ENCODE measurements at places on chromosomes 12 and 14.
A peak's percentile ranks its signal among the peaks of the same experiment; 100 is the strongest.

DNA sequence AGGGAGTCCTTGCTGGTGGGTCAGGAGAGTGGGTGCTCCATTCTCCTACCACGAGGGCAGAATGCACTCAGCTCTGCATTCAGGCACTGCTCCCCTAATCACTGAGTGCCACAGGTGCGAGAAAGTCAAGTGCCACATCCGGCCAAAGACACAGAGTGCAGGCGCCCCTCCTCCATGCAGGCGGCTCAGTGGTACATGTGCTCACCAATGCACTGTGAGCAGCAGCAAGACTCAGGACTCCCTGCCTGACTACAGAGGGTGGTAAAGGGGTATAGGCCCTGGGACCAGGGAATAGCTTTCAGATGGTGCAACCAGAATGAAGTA is 32.9 kb downstream of the ZFYVE21 start:
- DNase-seq: no peak

- peak; percentile 74 for DNase-seq
Measured at GRCh38 chr12:19222558-19222957, 93.0 kb downstream of the PLEKHA5 start.

- no peak for DNase-seq
Measured at GRCh38 chr14:28755198-28755815, 11.3 kb upstream of the FOXG1 start.

- no peak for DNase-seq
Measured at GRCh38 chr12:112901271-112901670, 5.5 kb upstream of the OAS1 start.

- DNase-seq: no peak
Measured at GRCh38 chr12:89154743-89155499, 197.4 kb downstream of the DUSP6 start.

DNA sequence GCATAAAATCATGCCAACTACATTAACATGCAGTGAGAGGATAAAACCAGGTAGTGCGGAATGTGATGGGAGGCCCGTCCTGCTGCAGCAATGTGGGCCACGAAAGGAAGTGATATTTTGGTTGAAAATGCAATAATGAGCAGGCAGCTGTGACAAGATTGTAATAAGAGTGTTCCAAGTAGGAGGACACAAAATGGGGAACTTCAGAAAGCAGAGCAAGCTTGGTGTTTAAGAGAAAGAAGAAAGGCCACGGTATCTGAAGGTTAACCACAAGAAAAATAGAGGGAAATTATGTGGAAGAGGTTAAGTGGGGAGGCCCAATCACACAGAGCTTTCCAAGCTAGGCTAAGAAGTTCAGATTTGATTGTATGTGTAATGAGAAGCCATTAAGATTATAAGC is 34.3 kb downstream of the OVCH1 start:
- no peak for DNase-seq

GRCh38 chr12:6204533-6205143 is 4.4 kb downstream of the CD9 start:
- DNase-seq: no peak

DNA sequence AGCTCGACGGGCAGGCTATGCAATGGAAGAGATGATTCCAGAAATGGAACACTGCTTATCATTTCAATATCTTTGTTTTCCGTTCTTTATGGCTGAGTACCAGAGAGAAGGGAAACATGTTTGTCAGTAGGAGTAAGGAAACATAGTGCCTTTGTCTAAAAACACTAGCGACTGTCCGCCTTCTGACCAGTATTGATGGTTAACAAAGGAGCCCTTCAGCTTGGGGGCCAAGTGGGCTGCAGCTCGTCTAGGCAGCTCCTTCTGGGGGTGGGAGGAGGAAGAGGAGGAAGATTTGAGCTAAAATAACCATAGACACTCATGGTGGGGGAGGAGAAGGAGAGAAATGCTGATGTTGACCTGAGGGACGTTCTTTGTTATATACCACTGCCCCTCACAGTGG is 15.0 kb downstream of the COQ5 start:
- no peak for DNase-seq

GRCh38 chr12:2548081-2548480 is 246.7 kb upstream of the FKBP4 start:
- no peak for DNase-seq

DNA sequence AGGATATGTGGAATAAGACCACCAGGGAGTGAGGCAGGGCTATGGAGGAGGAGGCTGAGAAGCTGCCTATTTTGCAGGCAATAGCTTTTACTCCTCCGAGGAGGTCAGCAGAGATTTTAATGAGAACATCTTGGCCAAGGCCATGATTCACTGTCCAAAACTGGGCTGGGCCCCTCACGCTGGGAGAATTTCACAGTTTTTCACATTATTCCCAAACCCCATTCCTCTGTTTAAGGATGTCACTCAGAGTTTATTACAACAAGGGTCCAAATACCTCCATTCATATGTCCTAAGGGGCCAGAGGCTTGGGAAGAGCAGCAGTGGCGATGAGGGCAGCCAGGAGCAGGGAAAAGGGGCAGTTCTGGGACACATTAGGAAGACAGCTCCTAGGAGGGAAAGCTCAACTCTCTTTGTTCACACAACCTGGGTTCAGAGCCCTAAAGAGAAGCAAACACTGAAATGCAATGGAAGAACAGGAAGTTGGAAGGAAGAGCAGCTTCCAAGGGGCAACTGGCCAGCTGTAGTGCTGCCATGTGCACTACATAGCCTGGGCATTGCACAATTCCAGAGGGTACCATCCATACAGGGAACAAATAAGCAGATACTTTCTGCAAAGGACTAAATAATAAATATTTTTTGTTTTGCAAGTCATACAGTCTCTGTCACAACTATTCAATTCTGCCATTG is 283.2 kb downstream of the NUAK1 start:
- DNase-seq: no peak

- DNase-seq: no peak
Measured at GRCh38 chr12:3061501-3062215, 15.5 kb upstream of the TSPAN9 start.

DNA sequence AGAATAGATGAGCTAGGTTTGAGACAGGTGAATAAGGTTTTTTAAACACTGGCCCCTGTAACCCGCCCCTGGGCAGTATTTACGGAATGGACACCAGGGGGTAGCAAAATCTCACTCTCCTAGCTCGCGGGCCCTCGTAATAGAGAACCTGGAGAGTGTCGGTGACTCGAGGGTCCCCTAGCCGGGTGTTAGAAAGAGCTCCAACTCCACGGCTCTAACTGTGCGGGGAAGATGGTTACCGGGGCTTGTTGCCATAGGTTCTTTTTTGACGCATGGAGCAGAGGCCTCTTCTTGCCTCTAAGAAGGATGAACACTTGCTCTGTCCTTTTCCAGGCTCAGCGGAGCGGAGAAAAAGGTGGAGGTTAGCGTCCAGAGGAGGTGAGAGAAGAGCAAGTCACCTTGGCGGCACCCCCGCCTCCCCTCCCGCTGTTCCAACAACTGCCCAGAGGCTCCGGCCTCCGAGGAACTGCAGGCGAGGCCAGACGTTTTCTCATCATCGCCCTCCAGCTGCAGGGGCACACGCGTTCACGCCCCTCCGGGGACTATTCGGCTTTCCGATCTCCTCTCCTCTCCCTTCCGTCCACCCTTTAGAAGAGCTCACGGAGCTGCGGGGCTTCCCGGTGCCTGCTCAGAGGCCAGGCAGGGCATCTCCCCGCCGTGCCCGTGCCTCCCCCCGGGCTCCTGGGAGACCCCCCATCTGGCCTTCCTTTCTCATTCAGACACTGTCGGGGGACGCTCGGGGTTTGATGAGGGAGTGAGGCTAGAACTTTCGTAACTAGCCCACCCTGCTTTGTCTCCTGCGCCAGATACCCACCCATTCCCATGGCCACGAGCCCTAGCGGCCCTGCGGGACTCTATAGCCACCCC is 1.4 kb upstream of the ARHGEF40 start:
- peak; percentile 67 for DNase-seq

DNA sequence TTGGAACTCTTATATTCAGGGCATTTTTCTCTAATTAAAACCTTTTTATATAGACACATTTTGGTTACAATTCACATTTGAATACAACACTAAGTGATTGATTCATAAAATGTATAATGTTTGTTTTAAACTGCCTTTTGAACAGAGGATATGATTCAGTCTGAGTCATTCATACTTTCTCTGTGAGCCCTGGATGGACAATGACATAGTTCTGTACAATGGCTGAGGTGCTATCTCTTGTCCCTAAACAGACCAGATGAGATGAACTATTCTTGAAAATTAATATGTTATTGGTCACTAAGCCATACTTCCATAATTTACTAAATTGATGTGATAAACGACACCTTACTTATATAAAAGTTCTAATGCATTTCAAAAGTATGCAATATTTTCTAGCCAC is 199.7 kb upstream of the ATXN7L3B start:
- DNase-seq: peak; percentile 67

- peak; percentile 38 for DNase-seq
Measured at GRCh38 chr12:69985656-69986055, 160.6 kb downstream of the MYRFL start.

- no peak for DNase-seq
Measured at GRCh38 chr14:89368490-89369477, 48.2 kb downstream of the FOXN3 start.

DNA sequence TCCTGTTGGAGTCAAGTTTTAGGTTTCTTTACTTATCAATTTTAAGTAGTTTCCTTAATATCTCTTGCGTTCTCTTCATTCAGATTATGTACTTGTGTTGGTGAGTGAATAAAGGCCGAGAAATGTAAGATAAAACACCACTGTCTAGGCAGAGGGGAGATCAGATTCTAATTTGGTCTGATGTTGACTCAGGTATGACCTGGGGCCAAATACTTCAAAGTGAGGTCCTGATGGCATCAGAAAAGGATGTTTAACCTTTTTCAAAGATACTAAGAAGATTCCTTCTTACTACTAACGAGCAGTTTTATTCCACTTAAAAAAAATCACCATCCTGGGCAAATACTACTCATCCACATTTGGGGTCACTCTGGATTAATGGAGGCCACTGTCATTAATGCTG is 26.9 kb downstream of the APPL2 start:
- no peak for DNase-seq

GRCh38 chr12:106126441-106127337 is 12.1 kb downstream of the NUAK1 start:
- DNase-seq: peak; percentile 50

- peak; percentile 67 for DNase-seq
Measured at GRCh38 chr12:70271025-70271424, 27.8 kb downstream of the CNOT2 start.

DNA sequence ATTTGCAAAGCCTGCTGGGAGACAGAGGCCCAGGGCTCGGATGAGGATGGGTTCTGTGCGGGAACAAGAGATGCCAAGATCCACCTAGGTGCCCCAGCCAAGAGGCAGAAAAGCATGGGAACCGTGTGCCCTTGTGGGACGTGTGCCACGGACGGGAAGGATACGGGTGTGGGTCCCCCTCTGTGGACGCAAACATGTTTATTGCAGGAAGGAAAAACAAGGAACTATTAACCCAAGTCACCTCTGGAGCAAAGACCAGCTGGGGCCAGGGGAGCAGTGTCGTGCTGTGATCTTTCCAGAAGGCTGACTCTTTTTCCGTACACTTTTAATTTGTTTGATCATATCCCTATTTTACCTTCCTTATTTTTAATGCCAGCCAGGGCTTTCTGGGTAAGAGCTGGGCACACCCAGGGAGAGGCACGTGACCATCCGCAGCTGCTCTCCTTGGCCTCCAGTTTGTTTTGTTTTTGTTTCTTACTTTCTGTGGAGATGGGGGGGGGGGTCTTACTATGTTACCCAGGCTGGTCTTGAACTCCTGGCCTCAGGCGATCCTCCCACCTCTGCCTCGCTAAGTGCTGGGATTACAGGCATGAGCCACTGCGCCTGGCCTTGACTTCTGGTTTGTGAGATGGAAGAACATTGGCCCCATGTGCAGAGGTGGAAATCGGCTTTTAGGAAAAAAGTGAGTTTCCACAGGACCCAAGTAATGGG is 20.7 kb downstream of the SCARB1 start:
- no peak for DNase-seq

- no peak for DNase-seq
Measured at GRCh38 chr12:13095266-13095995, 8.0 kb downstream of the GSG1 start.

- DNase-seq: no peak
Measured at GRCh38 chr12:630656-631632, 32.3 kb downstream of the NINJ2 start.

GRCh38 chr14:80809663-80810062 is 131.9 kb downstream of the CEP128 start:
- DNase-seq: no peak

- no peak for DNase-seq
Measured at GRCh38 chr14:53367644-53368026, 214.5 kb upstream of the DDHD1 start.

GRCh38 chr12:18284386-18284785 is 23.1 kb downstream of the PIK3C2G start:
- DNase-seq: no peak

DNA sequence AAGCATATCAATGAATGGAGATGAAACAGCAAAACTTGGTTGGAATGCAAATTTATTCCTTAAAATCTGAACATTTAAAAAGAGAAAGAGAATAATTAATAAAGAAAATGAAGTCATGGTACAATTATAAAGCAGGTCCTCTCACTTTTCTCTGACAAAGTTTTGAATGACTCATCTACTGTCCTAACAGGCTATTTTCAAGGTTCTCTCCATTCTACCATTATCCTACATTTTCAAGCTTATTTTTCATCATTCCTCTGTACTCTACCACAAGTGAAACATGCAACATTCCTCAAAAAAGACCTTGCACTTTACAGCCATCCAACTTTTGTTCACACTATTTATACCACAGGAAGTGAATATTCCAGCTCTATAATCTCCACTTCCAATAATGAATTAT is 36.9 kb upstream of the AP4S1 start:
- no peak for DNase-seq

GRCh38 chr14:68404652-68405183 is 388.1 kb downstream of the ZFP36L1 start:
- no peak for DNase-seq

- peak; percentile 64 for DNase-seq
Measured at GRCh38 chr14:58239244-58240195, 5.1 kb upstream of the PSMA3 start.

GRCh38 chr12:15605881-15606590 is 183.2 kb downstream of the EPS8 start:
- no peak for DNase-seq

DNA sequence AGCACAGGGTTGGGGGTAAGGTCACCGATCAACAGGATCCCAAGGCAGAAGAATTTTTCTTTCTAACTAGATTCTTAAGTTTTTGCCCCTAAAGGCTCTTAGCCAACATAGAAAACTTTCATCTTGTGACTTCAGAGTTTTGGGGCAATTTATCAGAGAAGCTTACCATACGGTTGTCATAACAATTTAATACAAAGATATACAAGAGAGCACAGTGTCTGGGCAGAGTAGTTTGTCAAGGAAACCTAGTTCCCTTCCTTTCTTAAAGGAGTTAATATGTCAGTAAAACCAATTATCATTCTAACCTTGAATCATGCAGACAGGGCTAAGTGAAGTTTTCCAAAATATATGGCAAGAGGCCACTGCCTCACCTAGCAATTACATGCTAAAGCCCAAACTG is 18.4 kb downstream of the NR2C1 start:
- no peak for DNase-seq
